ENCODE measurements at places on chromosomes 5 and 9.

DNA sequence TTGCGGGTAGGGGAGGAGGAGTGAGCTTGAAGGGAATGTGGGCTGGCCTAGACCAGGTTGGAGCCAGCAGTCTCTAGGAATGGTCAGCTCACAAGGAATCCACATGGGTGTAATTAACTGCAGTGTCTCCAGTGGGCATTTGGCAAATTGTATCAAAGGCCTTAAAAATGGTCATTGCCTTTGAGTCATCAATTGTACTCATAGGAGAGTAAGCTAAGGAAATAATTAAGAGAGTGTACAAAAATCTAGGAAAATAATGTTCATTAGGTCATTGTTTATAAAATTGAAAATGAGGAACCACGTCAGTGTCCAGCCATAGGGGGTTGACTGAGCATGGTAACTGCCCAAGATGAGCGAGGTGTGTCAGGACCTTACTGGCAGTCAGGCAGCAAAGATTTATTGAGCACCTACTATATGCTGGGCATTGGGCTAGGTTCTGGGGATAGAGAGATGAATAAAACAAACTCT, 29.8 kb upstream of the RPL26L1 start:
- no peaks in the 10 kb centered on the region for H3K36me3 ChIP-seq
- peaks cover 19% of the 10 kb centered on the region for H3K4me1 ChIP-seq
- no peaks in the 10 kb centered on the region for H3K27me3 ChIP-seq
- H3K4me3 ChIP-seq = no peak overlapping the region

DNA sequence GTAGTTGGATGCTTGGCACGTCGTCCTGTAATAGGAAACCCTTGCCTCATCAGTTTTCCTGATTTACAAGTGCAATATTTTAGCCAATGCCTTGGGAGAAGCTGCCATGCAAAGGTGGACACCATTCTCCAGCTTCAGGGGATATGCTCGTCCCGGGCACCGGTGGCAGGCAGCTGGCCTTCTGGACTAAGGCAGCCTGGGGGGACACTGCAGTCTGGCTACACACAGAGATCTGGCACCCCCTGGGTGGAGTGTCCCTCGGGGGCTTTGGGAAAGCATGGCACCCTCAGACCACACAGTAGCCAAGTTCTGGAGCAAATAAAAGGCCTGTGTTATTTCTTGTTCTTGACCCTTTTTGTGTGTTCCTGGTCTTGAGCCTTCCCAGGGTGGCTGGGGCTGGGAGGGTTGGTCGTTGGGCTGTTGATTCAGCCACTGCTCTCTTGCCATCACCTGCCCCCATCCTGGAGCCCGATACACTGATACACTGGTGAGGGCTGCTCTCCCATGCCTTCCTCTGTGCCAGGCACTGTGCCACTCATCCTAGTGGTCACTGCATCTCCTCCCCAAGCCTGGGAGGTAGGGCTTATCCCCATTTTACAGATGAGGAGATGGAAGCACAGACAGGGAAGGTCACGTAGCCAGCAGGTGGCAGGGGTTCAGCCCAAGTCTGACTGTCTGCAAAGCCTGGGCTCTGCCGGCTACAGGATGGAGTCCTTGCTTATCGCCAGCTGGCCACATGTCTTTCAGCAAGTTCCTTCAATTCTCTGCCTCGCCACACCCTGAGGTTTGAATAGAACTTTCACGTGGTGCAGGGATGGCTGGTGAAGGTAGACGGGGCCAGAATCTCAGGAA, 134.1 kb downstream of the RGS3 start:
- H3K27me3 ChIP-seq = no peaks in the 10 kb centered on the region
- peaks cover 50% of the 10 kb centered on the region for H3K4me1 ChIP-seq
- no peak overlapping the region for H3K4me3 ChIP-seq

DNA sequence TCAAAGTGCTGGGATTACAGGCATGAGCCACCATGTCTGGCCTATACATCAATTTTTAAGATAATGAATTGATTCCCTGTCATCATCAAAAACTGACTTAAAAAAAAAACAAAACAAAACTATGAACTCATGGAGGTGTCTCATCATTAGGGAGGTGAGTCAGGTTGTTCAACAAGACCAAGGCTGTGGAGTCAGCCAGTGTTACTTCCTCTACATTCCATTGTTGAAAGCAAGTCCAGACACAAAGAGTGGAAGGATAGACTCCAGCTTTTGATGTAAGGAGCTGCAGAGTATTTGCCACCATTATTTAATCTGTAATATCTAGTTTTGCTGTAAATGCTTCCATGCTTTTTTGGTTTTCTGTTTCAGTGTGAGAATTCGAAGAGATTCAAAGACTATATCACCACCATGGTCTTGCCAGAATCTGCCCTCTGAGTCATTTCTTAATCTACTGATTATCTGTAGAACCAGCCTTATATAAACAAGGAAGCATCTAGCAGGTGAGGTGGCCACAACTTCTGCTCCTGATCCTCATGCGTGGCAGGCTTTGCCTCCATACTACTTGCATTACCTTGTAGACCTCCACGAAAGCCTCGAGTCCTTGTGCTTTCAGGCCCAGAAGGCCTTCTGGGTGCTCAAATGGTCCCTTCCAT, 156.1 kb downstream of the FGF1 start:
- H3K4me3 ChIP-seq = no peak overlapping the region

GRCh38 chr5:171808951-171809350, 23.3 kb downstream of the SMIM23 start:
- no peak overlapping the region for H3K4me3 ChIP-seq
- H3K27ac ChIP-seq = no peak overlapping the region
- H3K4me1 ChIP-seq = no peaks in the 10 kb centered on the region
- no peak for DNase-seq
- no peaks in the 10 kb centered on the region for H3K27me3 ChIP-seq

DNA sequence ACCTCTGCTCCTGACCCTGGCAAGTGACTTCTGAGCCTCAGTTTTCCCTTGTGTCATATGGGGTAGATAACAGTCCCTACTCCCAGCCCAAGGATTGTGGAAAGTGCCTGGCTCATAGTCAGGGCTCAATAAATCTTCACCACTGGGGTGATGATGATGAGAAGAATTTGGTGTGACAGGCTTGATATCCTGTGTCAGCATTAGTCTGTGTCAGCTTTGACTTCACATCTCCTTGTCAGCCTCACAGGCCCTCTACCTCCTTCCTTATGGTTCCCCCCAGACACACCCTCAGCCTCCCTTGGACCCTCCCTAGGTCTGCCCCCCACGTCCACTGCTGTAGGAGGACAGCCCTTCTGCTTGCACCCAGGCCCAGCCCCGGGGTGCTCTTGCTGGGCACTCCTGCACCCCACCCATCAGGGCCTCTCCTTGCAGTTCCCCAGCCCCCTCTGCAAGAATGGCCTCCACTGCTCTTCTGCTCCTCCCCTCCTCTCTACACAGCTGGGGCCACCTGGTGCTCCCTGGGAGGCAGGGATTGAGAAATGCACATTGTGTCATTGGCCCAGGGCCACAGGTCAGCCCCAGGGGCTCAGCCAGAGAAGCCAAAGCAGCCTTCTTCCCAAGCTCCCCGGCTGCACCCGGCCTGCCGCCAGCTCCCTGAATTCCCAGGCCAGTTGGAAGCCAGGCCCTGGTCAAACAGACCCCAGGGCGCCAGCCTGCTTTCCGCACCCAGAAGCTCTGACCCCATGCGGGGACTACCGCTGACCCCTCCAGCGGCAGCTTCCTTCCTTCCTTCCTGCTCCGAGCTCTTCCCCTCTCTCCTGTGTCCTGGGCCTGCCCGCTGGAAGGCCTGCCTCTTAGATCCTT, 7.7 kb downstream of the FGFR4 start:
- H3K27me3 ChIP-seq = no peaks in the 10 kb centered on the region
- H3K4me1 ChIP-seq = peaks cover 31% of the 10 kb centered on the region
- H3K4me3 ChIP-seq = no peak overlapping the region
- no peaks in the 10 kb centered on the region for H3K36me3 ChIP-seq

DNA sequence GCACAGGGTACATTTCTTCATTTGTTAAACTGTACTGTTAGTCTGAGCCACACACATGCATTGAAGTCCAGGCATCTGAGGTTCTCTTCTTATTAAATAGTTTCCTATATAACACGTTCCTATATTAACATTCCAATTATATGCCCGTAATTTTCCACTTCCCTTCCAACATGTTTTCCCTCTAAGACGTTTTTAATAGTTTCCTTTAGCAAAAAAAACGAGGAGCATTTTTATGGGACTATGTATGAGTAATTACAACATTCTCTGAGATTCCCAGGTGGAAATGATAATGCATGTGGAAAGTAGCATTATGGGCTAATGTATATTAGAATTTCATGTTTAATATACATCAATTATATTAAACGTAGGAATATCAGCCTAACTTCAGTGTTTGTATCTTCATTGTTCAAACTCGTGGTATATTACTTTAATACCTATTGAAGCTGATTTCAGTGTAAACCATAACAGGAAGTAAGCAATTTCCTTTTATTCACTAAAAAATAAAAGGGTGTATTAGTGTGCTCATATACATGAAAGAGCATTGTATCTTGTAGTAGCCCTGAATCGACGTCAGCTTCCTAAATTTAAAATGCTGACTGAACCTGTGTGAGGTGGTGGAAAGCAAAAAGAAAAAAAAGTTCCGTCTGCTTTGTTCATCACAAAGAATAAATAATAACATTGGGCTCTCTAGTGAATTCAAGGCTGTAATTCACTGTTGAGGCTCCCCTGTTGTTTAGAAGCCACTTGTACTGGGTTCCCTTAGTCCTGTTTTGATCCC, 11.3 kb downstream of the SMARCA2 start:
- no peaks in the 10 kb centered on the region for H3K36me3 ChIP-seq
- peaks cover 13% of the 10 kb centered on the region for H3K4me1 ChIP-seq
- H3K27ac ChIP-seq = peak overlapping the region; percentile 50
- H3K27me3 ChIP-seq = no peaks in the 10 kb centered on the region
- H3K4me3 ChIP-seq = no peak overlapping the region

GRCh38 chr5:154248691-154249090, 58.2 kb downstream of the GALNT10 start:
- no peaks in the 10 kb centered on the region for H3K36me3 ChIP-seq
- H3K27me3 ChIP-seq = no peaks in the 10 kb centered on the region
- H3K4me3 ChIP-seq = no peak overlapping the region
- H3K4me1 ChIP-seq = no peaks in the 10 kb centered on the region

DNA sequence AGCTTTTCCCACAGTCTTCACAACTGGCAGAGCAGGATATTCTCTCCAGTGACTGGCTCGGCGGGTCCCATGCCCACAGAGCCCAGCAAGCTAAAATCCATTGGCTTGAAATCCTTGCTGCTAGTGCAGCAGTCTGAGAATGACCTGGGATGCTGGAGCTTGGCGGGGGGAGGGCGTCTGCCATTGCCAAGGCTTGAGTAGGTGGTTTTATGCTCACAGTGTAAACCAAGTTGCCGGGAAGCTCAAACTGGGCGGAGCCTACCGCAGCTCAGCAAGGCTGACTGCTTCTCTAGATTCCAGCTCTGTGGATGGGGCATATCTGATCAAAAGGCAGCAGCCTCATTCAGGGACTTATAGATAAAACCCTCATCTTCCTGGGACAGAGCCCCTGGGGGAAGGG, 194.1 kb downstream of the CCDC171 start:
- H3K27me3 ChIP-seq = no peaks in the 10 kb centered on the region
- DNase-seq = no peak
- H3K4me3 ChIP-seq = no peak overlapping the region
- H3K27ac ChIP-seq = no peak overlapping the region
- no peaks in the 10 kb centered on the region for H3K4me1 ChIP-seq
- no peaks in the 10 kb centered on the region for H3K36me3 ChIP-seq

DNA sequence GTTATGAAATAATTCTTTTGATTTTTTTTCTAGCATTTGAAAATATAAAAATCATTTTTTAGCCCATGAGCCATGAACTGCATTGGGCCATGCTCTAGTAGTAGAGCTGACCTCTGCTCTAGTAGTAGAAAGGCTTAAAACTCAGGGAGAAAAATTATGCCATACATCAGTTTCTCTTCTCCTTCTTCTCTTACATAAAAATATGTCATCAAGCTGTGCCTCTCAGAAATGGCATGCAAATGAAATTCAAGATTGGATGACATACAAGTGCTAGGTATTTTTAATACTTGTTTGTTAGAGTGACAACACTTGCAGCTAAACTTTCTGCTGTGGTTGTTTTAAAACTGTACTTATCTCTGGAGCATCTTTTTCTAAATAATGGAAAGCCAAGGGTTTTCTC, 42.1 kb upstream of the TMOD1 start:
- no peaks in the 10 kb centered on the region for H3K4me1 ChIP-seq
- no peak overlapping the region for H3K27ac ChIP-seq
- DNase-seq = no peak

DNA sequence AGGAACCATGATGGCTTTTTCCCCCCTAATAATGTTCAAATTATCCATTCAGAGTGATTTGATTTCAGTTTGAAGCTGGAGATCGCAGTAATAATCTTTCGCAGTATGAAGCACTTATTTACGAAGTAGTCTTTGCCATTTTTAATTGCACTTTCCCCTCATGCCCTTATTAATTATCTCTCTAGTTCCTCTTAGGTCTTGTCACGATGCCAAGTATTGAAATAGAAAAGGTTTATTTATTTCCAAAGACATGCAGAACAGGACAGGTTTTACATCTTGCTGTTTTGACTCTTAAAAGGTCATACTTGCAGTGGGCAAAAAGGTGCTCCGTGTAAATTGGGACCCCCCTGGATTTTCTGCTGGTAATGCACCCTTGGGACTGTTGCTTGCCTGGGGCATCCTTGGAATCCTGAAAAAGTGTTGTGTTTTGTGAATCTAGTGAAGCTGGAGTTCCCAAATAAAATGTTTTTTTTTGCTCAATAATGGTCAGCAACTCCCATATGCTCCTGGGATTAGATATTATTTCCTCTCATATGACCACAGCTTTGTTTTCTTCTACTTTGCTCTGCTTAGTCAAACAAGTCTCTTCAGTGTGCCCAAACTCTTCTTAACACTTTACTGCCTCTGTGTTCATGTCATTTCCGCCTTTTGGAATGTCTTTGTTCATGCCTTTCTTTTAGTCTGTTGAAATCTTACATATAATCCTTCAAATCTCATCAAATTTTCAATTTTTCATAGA, 278.3 kb downstream of the TMEM38B start:
- no peak overlapping the region for H3K4me3 ChIP-seq
- no peak overlapping the region for H3K27ac ChIP-seq
- no peaks in the 10 kb centered on the region for H3K27me3 ChIP-seq
- H3K36me3 ChIP-seq = no peaks in the 10 kb centered on the region
- no peak for DNase-seq

DNA sequence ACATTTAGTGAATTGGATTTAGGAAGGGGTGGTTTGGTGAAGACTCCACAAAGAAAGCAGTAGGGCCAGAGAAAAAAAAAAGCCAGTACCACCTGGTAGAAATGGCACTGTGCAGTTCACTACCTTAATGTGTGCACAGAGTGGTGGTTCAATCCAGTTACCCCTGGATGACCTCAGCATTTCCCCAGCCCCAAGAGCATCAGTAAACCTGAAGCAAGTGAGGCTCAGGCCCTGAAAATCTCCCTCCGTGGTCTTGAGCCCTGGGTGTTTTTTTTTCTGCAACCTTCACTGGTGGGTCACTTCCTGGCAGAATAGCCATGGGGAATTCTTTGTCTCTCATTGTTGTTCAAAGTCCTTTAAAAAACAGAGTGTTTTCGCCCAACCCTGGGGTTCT, 202.9 kb downstream of the GADD45G start:
- H3K4me3 ChIP-seq = no peak overlapping the region
- H3K4me1 ChIP-seq = no peaks in the 10 kb centered on the region
- no peaks in the 10 kb centered on the region for H3K27me3 ChIP-seq
- H3K36me3 ChIP-seq = no peaks in the 10 kb centered on the region

- H3K4me1 ChIP-seq = peaks cover 98% of the 10 kb centered on the region
- no peaks in the 10 kb centered on the region for H3K27me3 ChIP-seq
- no peak overlapping the region for H3K4me3 ChIP-seq
- no peaks in the 10 kb centered on the region for H3K36me3 ChIP-seq
- DNase-seq = no peak
Observed at GRCh38 chr9:130842545-130842944, 7.5 kb downstream of the ABL1 start.

Data from tibial nerve (tissue), 4 donors.